ENCODE measurements at places on chromosomes 5 and 9. TPM values are rescaled to one million over a fixed set of nuclear protein-coding genes. Genes with fewer than 3 reads are reported as not detected.

Gene PRELID1
- 209 TPM for polyA plus RNA-seq

GRCh38 chr5:120155873-120156272 is 308.2 kb upstream of the PRR16 start:
- DNase-seq, result no peak

Gene CDC20B
- polyA plus RNA-seq, result not detected

- DNase-seq, result no peak
These were observed 76.9 kb upstream of the NFIL3 start for GRCh38 chr9:91500509-91501014.

DNA sequence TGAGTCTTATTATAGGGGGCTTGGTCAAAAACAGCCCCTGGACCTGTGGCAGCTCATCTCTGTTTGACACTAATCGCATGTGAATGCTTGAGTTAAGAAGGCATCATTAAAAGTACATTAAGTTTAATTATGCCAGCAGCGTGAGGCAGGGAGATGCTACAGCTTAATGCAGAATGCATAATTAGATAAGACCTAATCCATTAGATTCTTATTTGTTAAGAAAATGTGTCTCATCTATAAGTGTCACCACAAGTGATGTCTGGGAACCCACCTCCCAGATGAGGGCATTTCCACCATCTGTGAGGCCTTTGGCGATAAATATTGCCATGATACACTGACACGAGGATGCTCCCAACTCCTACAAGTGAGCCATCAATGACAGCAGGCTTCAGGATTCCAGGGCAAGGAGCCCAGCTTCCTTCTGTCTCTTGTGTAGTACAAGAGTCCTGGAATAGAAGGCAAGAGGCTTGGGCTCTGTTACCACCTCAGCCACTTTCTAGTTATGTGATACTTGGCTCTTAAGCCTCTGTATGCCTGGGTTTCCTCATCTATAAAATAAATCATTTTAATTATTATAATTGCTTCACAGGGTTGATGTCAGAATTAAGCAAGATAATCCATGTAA is 202.7 kb downstream of the FAM114A2 start:
- DNase-seq, result no peak

GRCh38 chr9:114307899-114308267 is 15.0 kb upstream of the ORM1 start:
- DNase-seq, result no peak

Gene GDF9
- 0.13 TPM for polyA plus RNA-seq

Gene PCSK1
- not detected for polyA plus RNA-seq

GRCh38 chr5:39712316-39713249 is 287.8 kb upstream of the DAB2 start:
- DNase-seq, result no peak
